ENCODE measurements at places on chromosomes 5 and 9.

DNA sequence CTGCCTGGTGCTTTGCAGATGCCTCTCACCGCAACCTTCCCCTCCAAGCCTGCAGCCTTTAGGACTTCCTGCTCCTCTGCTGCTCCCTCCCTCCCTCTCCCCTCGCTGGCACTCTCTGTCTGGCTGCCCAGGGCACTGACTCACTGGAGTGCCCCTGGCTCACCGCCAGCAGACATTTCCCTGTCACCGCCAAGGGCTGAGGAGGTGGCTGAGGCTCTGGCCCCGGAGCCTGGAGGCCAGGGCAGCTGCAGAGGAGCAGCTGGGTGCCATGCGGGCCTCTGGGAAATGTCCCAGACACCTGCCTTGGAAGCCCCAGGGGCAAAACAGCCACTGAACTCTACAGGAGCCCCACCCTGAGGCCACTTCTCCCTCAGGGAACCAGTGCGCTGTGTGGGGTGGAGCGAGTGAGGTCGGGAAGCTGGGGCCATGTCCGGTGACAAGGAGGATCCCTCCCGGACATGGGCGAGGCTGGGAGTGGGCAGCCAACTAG lies 53.4 kb downstream of the TENT4A start:
- peak; percentile 95 for DNase-seq

- no peak for DNase-seq
These were observed 87.5 kb downstream of the SLIT3 start for GRCh38 chr5:169213479-169213878.

DNA sequence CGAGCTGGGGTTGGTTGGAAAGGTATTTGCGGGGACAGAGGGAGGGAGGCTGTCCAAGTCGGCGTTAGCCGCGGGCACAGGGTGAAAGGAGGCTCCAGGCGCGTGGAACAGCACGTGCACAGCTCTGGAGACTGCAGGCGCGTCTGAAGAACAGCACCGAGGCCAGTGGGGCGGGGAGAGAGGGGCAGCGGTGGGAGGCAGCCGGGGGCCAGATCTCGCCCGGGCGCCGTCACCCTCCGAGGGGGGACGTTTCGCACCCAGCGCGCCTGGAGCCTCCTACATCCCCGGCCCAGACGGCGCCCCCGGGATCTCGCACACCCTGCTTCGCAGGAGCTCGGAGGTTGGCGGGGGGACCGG lies 79.6 kb downstream of the NTNG2 start:
- no peak for DNase-seq

- no peak for DNase-seq
These were observed 53.5 kb downstream of the BNC2 start for GRCh38 chr9:16817002-16817401.

- DNase-seq, result peak; percentile 27
These were observed 910 bp downstream of the TDRD7 start for GRCh38 chr9:97412626-97413385.

DNA sequence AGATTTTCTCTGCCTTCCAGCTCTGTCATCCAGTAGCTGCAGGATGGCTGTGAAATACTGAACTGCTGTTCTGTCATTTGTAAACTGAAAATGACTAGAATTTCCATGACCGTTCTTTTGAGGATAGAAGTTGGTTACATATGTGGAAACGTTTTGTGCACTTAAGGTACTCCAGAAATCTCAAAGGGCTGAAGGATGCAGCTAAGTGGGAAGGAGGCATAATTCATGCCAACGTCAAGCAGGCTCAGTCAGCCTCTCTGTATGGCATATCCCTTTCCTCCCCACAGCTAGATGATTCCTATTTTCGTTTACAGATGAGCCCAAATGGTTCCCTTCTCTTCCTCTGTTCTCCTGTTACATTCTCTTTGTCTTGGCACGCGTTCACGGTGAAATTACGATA lies 257.6 kb downstream of the FBXL7 start:
- no peak for DNase-seq

DNA sequence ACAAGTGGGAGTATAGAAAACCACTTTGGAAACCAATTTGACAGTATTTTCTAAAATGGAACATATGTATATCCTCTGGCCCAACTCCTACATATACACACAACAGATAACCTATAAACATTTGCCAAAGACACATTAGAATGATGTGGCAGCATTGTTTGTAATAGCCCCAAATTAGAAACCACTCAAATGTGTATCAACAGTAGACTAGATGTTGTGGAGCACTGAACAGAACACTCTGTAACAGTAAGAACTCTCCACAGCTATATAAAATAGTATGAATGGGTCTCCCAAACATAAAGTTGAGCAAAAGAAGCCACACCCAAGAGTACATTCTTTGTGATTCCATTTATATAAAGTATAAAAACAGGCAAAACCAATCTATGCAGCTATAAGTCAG lies 6.1 kb downstream of the ZNF622 start:
- no peak for DNase-seq

- DNase-seq, result no peak
These were observed 607.5 kb upstream of the SEMA6A start for GRCh38 chr5:117182104-117182503.

- no peak for DNase-seq
These were observed 1.9 kb upstream of the IL13 start for GRCh38 chr5:132655821-132656773.

GRCh38 chr5:119339965-119340364 lies 15.9 kb upstream of the TNFAIP8 start:
- no peak for DNase-seq

DNA sequence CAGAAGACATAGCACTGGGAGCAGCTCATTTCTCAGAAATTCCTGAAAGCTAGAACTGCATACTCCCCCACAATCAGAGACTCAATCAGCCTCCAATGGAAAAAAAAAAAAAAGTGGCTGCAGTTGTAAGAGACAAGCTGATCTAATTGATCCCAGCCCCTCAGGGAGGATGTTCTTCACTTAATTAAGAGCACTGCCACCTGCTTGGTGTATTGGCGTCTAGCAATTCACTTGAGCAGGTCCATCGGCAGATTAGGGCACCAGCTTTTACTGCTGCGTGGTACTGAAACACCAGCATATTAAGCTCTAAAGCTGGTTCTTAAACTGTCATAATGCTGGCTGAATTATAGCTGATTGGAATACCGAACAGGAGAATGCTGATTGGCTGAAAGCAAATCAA lies 1890.1 kb upstream of the WWC1 start:
- DNase-seq, result no peak

DNA sequence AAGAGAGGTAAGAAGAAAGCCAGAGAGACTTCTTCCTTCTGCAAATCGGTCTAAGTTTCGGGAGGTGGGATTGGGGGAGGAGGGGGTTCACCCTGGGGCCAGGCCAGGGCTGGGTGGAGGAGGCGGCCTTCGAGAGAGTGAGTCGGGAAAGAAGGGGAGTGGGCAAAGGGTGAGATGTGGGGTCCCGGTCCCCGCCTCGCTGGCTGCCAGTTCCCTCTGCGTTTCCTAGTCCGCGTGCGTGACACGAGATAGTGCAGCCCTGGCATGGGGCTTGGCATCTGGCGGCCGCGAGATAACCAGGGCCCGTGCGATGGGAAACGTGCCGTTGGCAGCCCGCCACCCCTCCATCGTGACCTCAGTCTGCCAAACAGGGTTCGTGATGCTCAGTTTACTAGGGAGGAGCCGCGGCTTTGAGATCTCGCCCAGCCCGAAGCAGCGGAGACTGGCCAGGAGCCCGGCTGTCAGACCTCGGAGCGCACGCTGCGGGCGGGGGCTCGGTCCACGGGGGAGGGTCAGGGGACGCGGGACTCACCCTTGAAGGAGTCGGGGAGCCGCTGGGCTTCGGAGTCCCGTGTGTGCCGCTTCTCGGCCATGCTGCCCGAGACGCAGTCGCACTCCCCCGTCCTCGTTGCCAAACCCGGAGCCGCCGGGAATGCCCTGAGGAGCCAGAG lies at the start of gene STOM:
STOM (minus strand) TSS at position 656 of the 671 bp plus-strand sequence; CDS start at position 593, 63 bp downstream.
- DNase-seq, result peak; percentile 22

All from SW480 (cell line).